ENCODE measurements at places on chromosomes 5 and 9.

DNA sequence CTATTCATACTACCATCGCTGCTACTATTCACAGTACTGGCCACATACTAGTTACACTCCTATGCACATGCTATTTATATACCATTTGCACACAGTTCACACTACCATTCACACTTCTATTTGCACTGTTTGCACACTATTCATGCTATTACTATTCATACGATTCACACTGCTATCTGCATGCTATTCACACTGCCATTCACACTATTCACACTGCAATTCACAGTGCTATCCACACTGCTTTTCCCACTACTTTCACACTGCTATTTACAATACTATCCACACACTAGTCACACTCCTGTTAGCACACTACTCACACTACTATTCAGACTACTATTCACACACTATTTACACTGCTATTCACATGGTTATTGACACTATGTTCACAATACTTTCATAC is 39.4 kb upstream of the TCF7 start:
- no peak for DNase-seq

GRCh38 chr5:54589786-54590185 is 72.2 kb downstream of the SNX18 start:
- DNase-seq, result no peak

DNA sequence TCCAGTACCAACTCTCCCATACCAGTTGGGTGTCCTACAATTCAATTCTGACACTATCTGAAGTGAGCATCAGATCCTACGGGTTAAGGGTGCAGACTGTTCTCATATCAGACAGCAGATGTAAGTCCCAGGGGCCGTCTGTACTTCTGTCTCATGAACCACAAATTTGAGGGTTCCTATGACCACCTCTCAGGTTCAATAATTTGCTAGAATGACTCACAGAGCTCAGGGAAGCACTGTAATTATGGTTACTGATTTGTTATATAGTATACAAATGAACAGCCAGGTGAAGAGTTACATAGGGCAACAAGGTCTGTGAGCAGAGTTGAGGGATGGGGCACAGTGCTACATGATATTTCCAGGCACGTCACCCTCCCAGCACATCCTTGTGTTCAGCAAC is 499.1 kb downstream of the DMAC1 start:
- no peak for DNase-seq

DNA sequence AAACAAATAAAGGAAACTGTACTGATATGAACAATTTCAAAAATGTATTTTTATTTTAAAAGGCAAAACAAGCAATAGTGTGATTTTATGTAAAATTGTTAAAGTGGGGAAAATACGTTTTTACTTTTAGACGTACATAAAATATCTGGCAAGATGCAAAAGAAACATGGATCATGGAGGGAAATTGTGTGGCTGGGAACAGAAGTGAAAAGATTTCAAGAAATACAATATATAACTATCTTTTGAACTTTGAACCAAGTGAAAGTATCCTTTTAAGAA is 1.5 kb upstream of the ZNF367 start:
- DNase-seq, result no peak

- no peak for DNase-seq
These were observed 567.6 kb upstream of the RGMB start for GRCh38 chr5:98205691-98206461.

- DNase-seq, result no peak
These were observed 41.5 kb downstream of the PIP5K1B start for GRCh38 chr9:68746525-68746924.

GRCh38 chr5:37844009-37844408 is 4.2 kb upstream of the GDNF start:
- DNase-seq, result no peak

DNA sequence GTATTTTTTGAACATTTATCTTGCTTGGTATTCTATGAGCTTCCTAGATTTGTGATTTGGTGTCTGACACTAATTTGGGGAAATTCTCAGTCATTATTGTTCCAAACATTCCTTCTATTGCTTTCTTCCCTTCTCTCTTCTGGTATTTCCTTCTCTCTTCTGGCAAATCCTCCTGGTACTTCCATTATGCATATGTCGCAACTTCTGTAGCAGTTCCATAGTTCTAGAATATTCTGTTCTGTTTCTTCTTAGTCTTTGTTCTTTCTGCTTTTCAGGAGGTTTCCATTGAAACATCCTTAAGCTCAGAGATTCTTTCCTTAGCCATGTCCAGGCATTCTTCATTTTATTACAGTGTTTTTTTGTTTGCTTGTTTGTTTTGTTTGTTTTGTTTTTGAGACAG is 155.2 kb upstream of the PIK3R1 start:
- no peak for DNase-seq

DNA sequence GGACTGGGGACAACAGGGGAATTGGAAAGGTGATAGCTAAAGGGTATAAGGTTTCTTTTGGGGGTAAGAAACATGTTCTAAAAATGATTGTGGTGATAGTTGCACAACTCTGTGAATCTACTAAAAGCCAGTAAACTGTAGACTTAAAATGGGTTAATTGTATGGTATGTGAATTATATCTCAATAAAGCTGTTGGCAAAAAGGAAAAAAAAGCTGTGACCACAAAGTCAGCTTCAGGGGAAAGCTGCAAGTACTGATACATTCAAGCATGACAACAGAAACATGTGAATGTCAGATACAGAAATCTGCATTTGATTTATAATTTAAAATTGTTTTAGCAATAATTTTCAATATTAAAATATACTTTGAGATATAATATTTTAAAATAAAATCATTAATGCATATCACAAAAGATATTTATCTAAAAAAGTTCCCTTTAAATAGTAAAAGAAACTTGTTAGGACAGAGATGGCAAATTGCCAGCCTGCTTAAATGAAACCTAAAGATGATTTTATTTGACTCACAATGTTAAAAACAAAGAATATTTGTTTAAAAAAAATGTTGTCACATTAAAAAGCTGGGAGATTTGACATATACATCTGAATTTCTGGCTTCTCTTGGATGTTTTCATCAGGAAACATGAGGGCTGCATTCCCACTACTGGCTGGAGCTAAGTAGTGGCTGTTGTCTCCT is 66.0 kb downstream of the TBCA start:
- DNase-seq, result no peak

DNA sequence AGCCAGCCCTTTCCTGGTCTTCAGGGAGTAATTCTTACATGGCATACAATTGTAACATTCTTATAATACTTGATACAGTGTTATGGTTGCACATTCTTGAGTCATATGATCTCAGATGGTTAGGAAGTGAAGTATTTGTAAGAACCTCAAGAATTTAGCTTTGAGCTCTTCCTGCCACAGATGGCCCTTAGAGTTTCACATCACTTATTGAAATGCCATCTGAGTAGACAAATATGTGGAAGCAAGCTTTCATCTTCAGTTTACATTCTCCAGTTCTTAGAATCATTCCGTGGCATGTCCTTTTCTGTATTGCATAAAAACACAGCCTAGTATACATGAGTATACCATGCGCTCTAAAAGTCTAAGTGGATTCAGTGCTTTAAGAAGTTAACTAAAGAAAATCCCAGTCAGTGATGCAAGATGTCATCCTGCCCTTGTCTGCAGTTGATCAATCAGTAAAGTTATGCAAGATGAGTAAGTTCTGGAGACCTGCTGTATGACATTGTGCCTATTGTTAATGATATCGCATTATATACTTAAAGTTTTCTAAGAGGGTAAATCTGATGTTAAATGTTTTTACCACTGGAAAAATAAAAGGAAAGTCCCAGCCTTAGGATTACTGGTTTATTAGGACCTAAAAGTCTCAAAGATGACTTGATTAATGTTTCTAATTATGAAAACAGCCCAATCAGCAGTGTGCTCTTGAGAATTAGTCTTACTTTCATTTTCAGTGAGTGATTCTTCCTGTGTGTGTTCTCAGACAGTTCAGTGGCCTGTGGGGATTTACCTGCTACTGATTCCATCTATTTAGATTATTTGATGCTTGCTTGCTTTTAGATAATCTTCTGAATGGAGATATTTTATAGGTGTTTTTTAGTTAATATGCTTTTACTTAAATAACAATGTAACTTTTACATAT is 29.4 kb downstream of the RHOBTB3 start:
- DNase-seq, result peak; percentile 87

DNA sequence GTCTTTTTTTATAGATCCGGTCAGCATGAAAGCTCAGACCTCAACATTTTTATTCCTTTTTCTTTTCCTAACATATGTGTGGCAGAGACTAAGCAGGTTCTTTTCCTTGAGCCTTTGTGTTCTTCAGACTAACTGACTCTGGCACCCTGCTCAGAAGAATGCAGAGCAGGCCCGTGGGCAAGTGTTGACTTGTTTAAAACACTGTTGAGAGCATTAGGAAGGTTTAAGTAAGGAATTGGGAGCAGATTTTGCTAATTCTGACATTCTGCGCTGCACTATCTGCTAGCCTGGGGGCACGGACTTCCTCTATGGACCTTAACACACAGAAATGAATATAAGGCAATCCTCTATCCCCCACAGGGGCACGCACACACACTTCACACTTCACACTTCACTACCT is 182.5 kb upstream of the PIK3R1 start:
- DNase-seq, result no peak

DNA sequence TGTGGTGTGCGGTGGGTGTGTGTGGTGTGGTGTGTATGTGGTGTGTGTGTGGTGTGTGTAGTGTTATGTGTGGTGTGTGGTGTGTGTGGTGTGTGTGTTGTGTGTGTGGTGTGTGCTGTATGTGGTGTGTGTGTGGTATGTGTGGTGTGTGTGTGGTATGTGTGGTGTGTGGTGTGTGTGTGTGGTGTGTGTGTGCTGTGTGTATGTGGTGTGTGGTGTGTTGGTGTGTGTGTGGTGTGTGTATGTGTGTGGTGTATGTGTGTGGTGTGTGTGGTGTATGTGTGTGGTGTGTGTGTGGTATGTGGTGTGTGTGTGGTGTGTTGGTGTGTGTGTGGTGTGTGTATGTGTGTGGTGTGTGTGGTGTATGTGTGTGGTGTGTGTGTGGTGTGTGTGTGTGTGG is 144.3 kb downstream of the HSD17B3 start:
- no peak for DNase-seq

GRCh38 chr5:96220610-96221390 is 212.2 kb downstream of the PCSK1 start:
- no peak for DNase-seq

DNA sequence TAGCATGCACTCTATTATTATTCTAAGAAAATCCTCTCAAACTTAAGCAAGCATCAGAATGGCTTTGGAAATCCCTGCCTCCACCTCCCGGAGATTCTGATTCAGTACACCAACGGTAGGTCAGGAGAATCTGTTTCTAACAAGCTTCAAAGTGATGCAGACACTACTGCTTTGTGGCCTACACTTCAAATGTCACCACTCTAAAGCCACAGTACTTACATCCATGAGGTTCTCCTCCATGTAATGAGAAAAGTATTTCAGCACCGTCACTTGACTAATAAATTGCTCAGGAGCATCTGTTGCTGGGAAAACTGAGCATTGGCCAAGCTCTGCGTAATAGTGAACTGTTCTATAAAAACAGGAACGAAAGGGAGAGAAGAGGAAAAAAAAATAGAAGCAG is 4.8 kb downstream of the PLK2 start:
- DNase-seq, result no peak

DNA sequence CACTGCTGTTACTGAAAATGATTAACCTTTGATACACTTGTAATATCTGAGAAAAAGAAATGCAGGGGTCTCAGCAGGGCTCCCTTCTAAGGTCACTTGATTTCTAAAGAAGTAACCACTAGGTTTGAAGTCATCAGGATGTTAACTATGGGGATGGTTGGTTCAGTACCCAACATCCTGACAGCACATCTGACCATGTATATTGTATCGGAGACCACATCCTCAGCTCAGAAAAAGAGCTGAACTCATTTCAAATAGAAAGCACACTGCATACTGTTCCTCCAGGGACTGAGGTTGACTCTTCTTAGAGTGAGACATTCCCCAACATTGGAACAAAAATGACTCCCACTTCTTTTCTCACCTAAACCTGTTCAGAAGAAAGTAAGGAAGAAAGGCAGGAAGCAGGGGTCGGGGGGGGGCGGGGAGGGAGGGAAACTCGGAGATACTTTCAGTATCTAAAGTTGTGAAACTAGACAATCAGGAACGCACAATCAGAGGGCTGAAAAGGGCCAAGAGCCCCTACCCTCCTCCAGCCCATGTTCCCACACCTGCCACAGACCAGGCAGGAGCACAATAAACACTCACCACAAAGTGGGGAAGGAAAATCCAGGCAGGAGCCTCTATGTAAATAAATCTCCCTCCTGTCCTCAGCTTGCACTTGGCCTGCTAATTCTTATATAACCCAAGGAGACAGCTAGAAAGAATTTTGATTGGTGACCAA is 730 bp upstream of the GZMA start:
- DNase-seq, result no peak

- DNase-seq, result peak; percentile 36
These were observed 36.2 kb upstream of the ANKRD55 start for GRCh38 chr5:56269216-56269927.

DNA sequence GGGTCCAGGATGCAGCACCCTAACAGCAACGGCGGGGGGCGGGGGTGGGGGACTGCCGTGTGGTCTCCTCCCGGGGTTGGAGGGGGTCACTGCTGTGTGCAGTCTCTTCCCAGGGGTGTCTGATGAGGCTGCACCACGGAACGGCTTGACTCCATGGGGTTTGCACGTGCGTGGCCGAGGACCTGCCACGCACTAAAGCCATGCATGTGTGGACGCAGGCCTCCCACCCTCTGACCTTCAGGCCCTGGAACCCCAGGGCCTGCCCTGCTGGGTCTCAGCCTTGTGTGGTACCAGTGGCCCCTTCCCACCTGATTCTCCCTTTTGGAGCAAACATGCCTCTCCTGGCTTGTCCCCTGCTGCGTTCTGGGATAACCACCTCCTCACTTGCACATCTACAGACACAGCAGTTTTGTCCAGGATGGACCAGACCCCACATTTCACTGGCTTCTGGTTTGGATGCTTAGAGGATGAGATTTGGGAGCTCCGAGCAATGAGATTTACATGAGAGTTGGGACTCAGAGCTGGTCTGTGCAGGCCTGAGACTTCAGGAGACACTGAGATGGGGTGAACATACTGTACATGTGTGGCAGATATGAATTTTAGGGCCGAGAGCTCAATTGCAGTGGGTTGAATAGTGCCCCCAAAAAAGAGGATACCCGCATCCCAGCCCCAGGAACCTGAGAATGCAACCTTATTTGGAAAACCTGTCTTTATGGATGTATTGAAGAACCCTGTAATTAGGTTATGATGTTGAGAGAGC is 45.8 kb downstream of the SLC12A7 start:
- no peak for DNase-seq

GRCh38 chr5:67879620-67880510 is 335.7 kb upstream of the PIK3R1 start:
- no peak for DNase-seq

DNA sequence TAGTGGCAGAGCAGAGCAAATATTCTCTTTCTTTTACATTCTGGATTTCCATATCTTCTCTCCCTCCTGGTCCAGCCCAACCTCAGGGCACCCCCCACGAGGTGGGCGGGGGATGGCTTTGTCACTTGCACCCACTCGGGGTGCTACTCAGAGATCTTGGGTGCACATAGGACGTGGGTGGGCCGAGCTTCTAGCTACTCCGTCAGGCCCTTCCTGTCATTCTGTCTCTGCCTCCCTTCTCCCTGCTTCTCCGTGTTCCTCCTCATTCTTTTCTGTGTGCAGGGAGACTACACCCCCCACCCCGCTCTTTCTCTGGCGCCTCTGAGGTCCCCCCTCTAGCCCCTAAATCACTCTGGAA is 19.5 kb downstream of the PCDHGC5 start:
- DNase-seq, result peak; percentile 43

All from SW 1271 (cell line).